Type B pancreatic cell (in vitro differentiated cells): ENCODE measurements at places on chromosomes 12 and 14. TPM values are rescaled to one million over a fixed set of nuclear protein-coding genes. Genes with fewer than 3 reads are reported as not detected.

The PAN2 gene
- total RNA-seq: 58.3 and 77.5 TPM in 2 replicates

- DNase-seq: no peak
These were observed 116.5 kb downstream of the RFLNA start for GRCh38 chr12:124411281-124411878.

DNA sequence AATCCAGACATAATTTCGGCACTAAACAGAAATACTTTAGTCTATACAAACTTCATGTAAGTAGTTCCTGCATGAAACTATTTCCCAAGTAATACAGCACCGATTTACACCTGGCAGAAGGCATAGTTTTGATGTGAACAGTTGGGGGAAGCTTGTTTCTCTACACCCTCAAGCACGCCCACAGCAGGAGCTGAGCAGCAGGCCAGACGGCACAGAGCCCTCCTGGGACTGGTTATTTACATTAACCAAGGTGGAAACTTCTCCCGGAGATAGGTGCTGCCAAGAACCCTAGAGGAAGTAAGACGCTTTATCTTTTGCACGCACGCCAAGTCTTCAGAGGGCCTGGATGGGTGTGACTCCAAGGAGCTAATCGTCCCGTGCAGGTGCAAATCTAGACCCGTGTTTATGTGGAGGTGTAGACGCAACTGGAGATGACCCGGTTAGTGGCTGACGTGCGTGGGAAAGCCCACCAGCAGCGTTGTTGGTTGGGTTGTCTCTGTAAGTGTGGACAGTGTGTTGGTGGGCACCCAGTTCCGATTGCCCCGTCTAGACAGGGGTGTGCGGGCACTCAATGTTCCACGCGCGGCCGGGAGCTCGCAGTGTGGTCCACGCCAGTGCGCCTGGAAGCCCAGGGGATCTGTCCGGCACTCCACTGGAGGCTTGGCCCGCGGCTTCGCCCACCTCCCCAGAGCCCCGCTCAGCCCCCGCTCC, 767 bp upstream of the TCP11L2 start:
- no peak for DNase-seq

- peak; percentile 66 for DNase-seq
These were observed 155.7 kb upstream of the C14orf180 start for GRCh38 chr14:104423701-104424405.

DNA sequence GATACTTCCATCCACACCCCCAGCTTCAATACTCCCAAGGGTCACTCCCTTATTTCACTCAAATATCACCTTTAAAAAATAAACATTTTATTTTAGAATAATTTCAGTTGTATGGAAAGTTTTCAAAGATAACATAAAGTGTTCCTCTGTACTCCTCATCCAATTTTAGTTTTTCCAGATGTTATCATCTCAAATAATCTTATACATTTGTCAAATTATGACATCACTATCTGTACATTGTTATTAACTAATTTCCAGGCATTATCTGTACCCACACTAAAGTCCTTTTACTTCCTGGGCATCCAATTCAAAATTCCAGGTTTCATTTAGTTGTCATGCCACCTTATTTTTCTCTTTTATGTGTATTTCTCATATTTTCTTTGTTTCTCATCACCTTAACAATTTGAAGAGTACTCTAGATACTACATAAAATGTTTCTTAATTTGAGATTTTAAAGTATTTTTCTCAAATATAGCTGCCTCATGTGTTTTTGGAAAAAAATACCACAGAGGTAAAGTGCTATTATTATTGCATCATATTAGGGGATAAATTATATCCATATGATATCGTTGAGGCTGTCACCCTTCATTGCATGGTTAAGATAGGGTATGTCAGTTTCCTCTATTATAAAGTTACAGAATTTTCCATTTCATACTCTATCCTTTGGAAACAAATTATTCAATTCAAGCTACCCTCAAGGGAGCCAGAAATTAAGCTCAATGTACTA, 571.0 kb downstream of the SLC6A15 start:
- DNase-seq: no peak

The FGF6 gene
- not detected in 2 replicates for total RNA-seq

The ANKS1B gene
- total RNA-seq: 4.7 and 7.6 TPM in 2 replicates

The NOP9 gene
- total RNA-seq: 26.2 and 33.9 TPM in 2 replicates

The CCDC177 gene
- 0.21 and 3.4 TPM in 2 replicates for total RNA-seq

GRCh38 chr14:68451696-68452373, 341.0 kb downstream of the ZFP36L1 start:
- DNase-seq: no peak

The HOXC12 gene
- not detected in 2 replicates for total RNA-seq

DNA sequence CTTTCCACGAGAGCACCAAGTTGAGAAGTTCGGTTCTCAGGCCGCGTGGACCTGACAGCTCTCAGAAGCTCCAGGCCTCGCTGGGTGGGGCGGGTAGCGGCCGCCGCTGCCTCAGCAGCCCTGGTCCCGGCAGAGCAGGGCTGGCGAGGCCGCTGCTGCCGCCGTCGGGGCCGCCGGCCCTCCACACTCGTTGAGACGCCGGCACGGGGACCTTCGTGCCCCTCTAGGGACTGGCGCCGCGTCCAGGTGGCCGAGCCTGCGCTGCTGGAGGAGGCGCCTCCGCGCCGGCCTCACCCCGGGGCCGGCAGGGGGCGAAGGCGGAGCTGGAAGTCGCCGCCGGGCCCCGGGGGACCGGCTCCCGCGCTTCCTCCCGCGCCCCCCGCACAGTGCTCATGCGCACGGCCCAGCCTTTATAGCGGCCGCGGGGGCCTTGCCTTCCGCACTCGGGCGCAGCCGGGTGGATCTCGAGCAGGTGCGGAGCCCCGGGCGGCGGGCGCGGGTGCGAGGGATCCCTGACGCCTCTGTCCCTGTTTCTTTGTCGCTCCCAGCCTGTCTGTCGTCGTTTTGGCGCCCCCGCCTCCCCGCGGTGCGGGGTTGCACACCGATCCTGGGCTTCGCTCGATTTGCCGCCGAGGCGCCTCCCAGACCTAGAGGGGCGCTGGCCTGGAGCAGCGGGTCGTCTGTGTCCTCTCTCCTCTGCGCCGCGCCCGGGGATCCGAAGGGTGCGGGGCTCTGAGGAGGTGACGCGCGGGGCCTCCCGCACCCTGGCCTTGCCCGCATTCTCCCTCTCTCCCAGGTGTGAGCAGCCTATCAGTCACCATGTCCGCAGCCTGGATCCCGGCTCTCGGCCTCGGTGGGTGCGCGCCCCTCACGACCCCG, at the start of gene COCH:
TSS of gene COCH (plus strand) at position 440 of the 879 bp plus-strand sequence. CDS start at position 820, 380 bp downstream.
- DNase-seq: peak; percentile 70

DNA sequence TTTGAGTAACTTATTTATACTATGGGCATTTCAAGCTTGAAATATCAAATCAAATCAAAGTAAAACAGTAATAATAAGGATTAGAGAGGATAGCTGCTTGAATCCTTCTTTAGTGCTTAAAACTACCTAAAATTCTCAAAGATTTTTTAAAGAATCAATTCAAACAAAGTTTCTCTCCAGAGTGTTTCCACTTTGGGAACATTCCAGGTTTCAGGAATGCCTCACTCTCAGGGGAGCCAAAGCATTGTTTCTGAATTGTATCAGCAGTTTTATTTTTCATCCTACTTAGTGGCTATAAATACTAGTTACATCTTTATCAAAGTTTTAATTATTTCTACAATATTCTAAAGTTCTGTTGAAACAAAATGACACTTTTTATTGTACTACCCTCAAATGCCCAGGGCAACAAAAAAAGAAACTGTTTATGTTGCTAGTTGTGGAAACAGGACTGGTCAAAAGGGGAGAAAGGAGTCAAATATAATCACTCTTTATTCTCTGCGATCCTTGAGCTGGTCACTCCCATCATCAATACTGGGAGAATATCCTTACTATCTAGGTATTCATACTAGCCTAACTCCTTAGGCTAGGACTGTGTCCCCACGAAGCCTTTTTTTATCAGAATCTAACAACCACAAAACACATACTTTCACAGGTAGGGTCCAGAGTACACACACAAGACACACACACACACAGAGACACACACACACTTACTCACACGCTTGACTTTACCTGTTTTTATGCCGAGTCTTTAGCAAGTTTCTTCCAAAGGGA, 598 bp downstream of the RASSF9 start:
- DNase-seq: no peak

The CCDC60 gene
- 2.3 and 3.7 TPM in 2 replicates for total RNA-seq

DNA sequence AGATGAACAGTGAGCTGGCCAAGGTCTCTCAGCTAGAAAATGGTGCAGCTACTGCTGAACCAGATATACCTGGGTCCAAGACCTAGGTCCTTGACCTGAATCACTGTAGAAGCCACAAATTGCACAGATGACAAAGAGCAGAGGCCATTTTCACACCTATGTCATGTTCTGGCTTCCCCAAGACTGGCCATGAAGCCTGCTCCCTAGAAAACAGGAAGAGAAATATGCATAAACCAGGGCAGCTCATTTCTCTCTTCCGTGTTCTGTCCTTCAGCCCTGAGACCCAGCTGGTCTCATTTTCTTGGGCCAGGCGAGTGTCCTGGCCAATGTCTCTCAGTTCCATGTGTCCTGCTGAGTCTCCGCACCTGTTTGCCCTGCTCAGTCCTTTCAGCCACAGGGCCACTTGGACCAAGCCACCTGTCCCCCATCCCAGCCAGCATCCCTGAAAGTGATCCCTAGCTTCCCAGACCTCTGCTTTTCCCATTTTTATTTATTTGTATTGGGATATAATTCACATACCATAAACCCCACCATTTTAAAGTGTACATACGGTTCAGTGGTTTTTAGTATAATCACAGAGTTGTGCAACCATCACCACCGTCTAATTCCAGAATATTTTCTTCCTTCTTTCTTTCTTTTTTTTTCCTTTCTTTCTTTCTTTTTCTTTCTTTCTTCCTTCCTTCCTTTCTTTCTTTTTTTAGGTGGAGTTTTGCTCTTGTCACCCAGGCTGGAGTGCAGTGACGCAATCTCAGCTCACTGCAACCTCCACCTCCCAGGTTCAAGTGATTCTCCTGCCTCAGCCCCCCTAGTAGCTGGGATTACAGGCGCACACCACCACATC, 27.0 kb downstream of the P2RX7 start:
- no peak for DNase-seq

DNA sequence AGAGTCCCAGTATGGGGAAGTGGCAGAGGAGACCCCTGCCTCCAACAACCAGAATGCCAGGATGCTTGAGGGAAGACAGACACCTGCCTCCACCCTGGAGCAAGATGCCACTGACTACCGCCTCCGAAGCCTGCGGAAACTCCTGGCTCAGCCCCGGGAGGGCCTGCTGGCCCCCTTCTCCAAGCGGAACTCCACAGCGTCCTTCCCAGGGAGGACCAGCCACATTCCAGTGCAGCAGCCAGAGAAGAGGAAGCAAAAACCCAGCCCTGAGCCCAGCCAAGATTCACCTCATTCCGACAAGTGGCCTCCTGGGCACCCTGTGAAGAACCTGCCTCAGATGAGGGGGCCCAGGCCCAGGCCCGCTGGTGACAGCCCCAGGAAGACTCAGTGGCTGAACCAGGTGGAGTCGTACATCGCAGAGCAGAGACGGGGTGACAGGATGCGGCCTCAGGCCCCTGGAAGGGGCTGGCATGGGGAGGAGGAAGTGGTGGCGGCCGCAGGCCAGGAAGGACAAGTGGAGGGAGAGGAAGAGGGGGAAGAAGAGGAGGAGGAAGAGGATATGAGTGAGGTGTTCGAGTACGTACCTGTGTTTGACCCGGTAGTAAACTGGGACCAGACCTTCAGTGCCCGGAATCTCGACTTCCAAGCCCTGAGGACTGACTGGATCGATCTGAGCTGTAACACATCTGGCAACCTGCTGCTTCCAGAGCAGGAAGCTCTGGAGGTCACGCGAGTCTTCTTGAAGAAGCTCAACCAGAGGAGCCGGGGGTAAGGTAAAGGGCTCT, 93.7 kb downstream of the B4GALNT3 start:
- DNase-seq: no peak

The LTBP2 gene
- 1.1 and 2.4 TPM in 2 replicates for total RNA-seq

GRCh38 chr14:95070748-95071435, 86.4 kb downstream of the DICER1 start:
- DNase-seq: peak; percentile 67

The FAM90A1 gene
- total RNA-seq: 0.36 TPM in 1 of 2 replicates, not detected in the other

DNA sequence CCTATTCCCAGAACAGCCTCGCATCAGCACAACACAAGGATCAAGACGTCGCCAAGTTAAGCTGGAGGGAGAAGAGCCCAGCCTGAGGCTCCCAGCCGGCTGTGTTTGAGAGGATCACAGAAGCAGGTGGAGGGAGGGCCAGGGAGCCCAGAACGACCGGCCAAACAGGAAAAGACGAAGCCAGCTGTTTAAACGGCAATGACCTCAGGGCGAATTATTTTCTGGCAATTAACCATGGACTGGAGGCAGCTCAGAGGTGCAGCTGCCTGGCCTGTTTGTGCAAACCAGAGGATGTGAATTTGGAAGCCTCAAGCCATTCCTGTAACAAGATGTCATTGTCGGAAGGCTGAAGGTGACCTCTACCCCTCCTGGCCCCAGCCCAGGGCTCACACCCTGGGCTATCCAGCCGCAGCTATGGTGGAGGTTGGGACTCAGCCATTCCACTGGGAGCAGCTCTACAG, 175.8 kb upstream of the PRMT8 start:
- no peak for DNase-seq

DNA sequence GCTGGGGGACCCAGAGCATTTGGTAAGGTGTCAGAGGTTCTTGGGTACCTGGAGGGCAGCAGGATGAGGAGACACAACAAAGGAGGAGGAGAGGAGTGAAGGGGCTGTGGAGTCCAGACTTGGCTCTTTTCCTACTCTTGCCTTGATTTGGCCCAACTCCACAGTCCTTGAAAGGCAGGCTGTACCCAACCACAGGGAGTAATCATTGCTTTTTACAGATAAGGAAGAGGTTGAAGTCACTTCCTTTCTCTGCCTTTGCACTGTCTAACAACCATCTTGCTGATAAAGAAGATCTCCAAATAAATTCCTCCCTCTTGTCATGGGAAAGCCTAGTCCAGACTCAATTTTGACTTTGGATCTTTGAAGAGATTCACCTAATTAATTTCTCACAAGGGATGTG, 226.8 kb upstream of the HMGA2 start:
- no peak for DNase-seq

DNA sequence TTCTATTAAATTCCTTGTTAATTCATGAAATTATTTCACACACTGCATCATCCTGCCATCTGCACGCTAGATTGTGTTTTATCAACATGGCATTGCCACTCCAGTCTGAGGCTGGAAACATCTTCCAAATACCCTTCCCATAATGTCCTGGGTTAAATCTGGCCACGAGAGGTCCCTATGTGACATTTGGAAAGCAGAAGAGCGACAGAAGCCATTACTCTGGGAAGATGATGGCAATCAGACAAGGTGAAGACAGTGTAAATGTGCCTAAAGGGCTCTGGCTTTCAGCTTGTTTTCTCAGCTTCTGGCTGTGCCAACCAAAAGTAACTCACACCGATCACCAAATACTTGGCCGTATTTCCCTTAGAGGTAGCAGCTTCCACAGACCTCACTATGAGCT, 144.8 kb downstream of the CAPZA3 start:
- DNase-seq: no peak

GRCh38 chr14:99516156-99516870, 35.1 kb downstream of the CCNK start:
- DNase-seq: no peak
